Posterior cingulate gyrus (tissue), 11 donors: ENCODE measurements at places on chromosomes 4 and X.

DNA sequence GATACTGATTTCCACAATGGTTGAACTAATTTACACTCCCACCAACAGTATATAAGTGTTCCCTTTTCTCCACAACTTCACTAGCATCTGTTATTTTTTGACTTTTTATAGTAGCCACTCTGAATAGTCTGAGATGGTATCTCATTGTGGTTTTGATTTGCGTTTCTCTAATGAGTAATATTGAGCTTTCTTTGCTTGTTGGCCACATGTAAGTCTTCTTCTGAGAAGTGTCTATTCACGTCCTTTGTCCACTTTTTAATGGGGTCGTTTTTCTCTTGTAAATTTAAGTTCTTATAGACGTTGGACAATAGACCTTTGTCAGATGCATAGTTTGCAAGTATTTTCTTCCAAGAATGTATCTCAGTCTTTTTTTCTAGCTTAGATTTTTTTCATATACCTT, 10.0 kb downstream of the FBXW7 start:
- DNase-seq = no peak

- no peak for DNase-seq
These were observed 30.4 kb downstream of the CFAP299 start for GRCh38 chr4:80365928-80366327.

DNA sequence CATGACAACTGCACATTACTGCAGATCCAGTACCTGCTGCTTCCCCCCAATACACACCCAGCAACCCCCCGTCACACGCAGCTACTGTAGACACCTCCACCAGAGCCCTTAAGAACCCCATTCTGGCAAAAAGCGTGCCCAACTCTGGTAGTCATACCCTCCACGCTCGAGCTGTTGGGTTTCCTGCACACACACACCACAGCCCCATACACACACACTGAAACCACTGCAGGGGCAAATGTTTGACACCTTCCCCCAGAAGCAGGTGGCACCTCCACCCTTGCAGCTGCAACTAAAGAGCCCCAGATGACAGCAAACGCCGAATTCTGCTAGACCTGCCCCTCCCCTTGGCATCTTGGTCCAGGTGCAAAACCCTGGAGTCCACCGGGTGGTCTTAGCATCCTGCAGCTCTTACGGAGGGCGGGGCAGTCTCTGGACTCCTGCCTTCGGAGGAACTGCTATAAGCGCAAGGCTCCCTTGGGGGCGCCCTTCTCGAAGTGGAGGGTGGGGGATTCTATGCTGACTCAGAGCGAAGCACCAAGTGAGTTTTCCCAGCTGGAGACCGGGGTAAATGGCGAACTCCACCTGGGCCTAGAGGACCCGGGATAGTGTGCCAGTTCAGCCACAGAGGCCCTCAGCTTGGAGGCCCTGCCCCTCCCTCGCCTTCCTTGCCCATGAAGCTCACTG, 1.5 kb downstream of the FRMPD3 start:
- no peak for DNase-seq

DNA sequence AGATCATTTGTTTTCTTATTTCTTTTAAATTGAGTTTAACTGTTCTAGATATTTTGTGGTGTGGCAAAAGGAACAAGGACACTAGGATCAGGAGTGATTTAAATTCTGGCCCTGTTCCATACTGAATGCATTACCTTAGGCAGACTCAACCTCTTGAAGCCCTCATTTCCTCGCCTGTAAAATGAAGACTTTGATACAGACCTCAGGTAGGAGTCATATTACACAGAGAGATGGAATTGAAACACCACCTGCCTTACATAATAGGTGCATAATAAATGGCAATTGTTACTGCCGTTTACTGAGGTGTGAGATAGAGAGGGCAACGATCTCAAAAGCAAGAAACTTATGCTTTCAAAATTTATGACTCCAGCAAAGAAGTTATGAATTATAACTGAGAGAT, 28.2 kb upstream of the RASSF6 start:
- DNase-seq = no peak

GRCh38 chr4:176614793-176615192, 177.9 kb downstream of the VEGFC start:
- no peak for DNase-seq

DNA sequence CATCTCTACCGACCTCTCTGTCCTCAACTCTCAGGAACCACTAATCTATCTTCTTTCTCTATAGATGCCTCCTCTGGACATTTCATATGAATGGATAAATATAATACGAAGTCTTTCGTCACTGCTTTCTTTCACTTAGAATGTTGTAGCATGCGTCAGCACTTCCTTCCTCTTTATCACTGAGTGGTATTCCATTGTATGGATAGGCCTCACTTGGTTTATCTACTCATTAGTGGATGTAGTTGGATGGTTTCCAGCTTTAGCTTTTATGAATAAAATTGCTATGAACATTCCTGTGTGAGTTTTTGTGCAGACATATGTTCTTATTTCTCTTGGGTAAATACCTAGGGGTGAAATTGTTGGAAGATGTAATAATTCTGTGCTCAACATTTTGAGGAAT, 528.2 kb upstream of the FAT1 start:
- no peak for DNase-seq
